ENCODE measurements at places on chromosomes 3 and 15.

GRCh38 chr3:103919327-103919726, 1447.4 kb upstream of the ALCAM start:
- DNase-seq: no peak

GRCh38 chr3:118641608-118642007, 393.0 kb downstream of the IGSF11 start:
- DNase-seq: no peak

DNA sequence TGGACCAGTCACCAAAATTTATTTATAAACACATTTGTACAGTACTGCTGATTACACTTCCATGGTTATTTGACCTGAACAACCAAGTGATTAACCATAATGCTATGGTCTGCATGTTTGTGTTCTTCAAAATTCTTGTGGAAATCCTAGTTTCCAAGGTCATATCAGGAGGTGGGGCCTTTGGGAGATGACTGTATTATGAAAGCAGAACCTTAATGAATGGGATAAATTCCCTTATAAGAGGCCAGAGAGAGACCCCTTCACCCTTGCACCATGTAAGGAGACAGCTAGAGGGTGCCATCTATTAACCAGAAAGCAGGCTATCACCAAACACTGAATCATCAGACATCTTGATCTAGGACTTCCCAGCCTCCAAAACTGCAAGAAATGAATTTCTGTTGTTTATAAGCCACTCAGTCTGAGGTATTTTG, 1.9 kb downstream of the SCAPER start:
- peak; percentile 33 for DNase-seq

GRCh38 chr3:178203165-178203564, 333.1 kb upstream of the KCNMB2 start:
- DNase-seq: no peak

DNA sequence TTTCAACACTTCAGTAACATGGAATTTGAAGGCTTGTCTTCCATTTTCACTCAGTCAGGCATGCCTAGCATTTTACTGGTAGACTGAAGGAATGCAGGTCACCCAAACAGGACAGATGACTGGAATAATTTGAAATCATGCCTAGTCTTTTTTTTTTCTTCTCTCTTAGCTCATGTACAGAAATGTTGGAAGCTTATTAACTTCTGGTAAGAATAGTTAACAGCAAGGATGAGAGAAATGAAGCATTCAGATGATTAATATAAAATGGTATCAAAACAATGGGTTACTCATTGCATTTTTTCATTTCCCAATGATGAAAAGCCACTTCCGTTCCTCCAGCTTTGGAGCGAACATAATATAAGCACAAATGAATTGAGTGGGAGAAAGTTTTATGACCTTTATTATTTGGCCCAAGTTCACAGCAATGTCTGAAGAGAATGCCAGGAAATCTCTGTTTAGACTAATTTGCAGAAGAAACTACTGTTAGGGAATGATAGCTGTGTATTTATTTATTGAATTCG, 431.6 kb upstream of the RASGRP1 start:
- no peak for DNase-seq

- DNase-seq: no peak
These were observed 241.6 kb downstream of the SCAPER start for GRCh38 chr15:76663529-76663928.

- DNase-seq: peak; percentile 57
These were observed 194.6 kb downstream of the FAM43A start for GRCh38 chr3:194879991-194880939.

DNA sequence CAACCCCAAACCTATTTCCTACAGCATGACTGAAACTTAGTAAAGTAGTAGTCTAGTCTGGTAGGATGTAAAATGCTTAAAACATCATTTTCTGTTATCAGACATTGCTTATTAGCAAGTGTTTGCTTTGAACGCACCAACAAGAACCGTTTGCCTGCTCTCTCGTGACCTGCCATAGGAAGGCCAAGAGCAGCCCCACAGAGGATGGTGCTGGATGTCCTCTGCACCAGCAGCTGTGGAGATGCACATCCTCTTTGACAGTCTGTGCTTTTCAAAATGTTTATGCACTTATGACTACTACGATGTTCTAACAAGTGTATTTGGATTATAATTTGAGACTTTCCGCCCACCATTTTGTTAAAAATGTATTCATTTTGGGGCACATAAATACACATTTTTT, 59.6 kb downstream of the PDE8A start:
- DNase-seq: no peak

DNA sequence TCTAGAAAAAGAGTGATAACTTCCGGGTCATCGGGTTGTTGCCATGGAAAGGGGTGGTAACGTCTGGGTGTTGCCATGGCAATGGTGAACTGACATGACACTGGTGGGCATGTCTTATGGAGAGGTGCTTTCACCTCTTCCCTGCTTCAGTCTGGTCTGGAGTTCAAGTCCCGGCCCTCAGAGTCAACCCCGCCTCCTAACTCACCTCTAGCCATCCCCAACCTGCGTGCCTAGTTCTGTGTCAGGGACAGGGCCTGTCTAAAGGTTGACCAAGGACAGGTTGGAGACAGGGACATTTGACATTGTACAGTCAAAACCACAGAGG, 96.0 kb downstream of the LSM3 start:
- DNase-seq: no peak

DNA sequence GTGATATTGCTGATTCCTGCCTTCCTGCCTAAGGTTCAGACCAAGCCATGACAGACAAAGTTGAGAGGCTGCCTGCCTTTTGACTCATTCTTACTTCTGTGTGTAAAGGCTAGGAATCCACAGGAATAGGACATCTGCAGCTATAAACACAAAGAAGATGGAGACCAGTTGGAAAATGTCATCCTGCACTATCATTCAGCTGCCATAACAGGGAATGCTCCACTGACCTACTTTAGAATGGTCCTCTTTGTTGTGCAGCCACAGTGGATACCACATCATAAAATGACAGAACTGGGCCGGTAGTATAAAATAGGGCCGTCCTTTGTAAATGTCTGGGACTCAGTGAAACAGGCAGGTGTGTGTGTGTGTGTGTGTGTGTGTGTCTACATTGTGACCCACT, 75.1 kb downstream of the STAC start:
- DNase-seq: no peak

- no peak for DNase-seq
These were observed 266.4 kb upstream of the CDIN1 start for GRCh38 chr15:36313021-36313420.

DNA sequence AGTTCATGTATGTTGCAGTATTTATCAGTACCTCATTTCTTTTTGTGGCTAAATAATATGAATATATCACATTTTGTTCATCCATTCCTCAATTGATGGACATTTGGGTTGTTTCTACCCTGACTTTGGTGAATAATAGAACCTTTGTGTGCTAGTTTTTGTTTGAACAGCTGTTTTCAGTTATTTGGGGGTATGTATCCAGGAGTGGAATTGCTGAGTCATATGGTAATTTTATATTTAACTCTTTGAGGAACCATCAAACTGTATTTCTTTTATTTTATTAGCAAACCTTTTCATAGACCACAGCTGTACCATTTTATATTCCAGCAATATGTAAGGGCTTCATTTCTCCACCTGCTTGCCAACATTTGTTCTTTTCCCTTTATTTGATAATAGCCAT, 38.4 kb upstream of the RBM5 start:
- no peak for DNase-seq

DNA sequence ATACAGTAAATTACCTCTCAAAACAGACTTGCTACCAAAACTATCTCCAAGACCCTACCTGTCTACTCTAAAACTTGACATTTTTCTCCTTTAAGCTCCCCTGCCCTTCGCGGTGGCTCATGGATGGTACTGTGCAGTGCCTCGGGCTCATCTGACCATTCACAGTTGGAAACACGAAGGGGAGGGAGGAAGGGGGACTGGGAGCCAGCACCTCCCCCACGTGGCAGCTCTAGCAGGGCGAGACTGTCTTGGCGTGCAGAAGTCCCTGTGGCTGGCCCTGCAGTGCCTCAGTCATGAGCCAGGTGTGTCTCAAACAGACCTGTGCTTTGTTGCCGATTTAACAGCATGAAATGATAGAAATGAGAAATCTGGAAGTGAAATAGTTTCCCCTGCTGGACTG, 372.0 kb downstream of the GABRG3 start:
- DNase-seq: peak; percentile 56

- DNase-seq: no peak
These were observed 81.7 kb downstream of the HCN4 start for GRCh38 chr15:73287019-73287418.

DNA sequence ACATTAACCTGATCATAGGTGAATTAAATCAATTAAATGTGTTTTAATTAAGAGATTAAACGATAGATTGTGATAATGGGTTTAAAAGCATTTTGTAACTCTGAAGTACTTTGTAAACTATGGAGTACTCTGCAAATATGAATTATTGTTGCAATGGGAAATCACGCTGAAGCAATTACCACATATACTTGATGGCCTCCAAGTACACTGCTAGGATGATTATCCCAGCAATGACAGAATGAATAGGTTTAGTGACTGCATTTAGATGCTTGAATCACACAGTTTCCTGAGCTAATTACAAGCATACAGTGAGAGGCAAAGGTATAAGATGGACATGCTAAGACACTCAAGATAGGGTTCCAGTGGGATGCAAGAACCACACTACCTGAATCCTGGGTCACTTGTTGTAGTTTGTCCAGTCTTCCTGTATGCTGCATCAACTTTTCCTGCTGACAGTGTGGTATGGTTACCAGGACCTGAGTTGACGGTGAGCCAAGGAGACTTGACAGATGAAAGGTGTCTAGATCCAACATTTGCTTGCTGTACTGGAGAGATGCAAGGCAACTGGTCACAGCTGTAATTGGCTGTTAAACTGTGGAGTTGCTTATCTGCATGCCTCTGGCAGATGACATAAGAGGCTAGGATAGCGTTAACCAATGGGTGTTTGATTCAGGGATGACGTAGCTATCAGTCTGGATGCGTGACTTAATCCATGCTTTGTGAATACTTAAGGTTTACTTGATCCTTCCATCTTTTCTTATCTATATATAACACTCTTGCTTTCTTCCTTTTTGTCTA, 38.0 kb downstream of the RNF13 start:
- no peak for DNase-seq

DNA sequence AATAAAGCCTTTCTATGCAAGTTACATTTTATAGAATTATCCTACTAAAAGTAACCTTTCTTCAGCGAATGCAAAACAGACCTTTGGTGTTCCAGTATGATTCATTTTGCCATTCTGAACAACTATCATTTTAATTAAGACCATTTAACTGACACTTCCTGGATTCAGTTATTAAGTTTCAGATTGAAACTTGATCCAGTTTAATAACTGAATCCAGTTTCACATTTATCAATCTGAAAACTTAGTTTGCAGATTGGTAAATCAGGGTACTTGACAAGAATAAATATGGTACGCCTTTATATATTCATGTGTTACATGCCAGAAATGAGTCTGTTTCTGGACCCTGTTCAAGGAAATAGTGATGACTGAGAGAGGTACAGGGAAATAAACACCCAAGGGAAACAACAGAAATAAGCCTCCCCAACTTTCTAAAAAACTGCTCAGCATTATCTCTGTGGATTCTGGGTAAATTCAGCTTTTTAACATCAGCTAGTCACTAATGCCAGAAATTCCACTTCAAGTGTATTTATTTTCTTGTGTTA, 23.3 kb upstream of the NFKBIZ start:
- no peak for DNase-seq

- DNase-seq: no peak
These were observed 14.1 kb downstream of the CTSH start for GRCh38 chr15:78930577-78931388.

- peak; percentile 68 for DNase-seq
These were observed 788 bp upstream of the WDR73 start for GRCh38 chr15:84654689-84655453.

DNA sequence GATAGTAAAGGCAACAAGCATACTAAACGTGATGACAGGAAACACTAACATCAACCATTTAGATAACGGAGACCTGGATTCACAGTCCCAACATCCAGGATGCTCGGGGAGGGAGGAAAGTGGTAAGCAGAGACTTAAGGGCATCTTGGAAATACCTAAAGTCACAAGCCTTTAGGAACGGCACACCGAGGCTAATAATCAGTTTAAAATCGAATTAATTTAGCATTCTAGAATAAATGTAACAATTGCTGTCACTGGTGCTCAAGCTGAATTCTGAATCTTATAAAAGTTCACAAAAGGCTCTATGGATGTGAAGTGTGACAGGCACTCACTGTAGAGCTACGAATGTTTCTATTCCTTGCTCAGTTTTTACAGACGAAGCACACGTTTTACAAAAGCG, 1.3 kb downstream of the CD47 start:
- DNase-seq: no peak

DNA sequence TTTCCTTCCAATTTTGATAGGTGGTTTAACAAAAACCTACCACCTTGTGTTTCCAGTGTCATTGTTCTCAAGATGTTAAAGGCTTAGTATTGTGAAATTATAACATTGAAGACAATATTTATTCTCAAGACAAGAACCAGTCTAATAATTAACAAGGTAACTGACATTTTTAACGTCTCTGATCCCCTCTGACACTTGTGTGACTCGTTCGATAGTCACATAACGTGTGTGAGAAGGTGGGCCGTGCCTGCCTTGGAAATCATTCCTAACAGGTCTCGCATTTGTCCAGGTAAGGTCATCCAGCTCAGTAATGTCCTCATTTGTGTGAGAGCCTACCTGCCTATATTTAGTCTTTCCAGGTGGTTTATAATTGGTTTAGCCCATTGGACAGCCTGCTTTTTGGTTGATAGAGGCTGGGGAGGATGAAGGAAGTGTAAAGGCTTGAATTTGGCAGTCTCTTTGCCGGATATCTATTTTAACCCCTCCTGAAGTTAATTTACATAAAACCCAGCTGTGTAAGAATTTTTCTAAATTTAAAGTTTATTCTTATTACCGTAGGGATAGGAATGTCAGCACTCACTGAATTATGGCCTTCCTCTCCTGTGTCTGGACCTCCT, 94.4 kb downstream of the AKAP13 start:
- no peak for DNase-seq

DNA sequence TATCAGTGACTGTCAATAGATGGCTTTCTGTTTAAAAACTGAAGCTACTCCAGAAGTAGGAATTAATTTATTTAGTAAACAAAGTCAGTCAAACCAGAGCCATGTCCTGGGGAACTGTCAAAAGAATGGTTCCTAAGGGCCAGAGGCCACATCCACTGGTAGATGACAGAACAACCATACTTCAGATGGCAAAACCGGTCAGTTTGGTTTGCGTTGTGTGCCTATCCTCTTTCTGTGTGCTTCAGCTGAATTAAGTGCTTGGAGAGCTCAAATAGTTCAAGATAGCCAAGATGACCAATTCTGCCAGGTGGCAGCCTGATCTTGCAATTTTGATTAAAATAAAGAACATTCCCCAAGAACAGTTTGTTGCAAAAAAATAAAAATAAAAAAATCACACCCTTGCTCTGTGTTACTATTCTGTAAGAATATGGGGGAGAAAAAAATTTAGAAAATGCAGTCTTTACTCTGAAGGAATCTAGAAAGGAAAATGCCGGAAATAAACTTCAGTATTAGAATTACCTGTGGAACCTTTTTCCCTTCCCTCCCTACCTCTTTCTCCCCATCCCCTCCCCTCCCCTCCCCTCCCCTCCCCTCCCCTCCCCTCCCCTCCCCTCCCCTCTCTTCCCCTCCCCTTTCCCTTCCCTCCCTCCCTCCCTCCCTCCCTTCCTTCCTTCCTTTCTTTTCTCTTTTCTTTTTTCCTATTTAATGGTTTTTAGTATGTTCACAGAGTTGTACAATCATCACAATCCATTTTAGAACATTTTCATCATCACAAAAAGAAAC, 2.5 kb downstream of the MAP3K13 start:
- no peak for DNase-seq

GRCh38 chr3:50525191-50525910, 21.9 kb upstream of the CACNA2D2 start:
- peak; percentile 51 for DNase-seq

GRCh38 chr3:10205451-10206165, 40.9 kb downstream of the IRAK2 start:
- DNase-seq: no peak

- no peak for DNase-seq
These were observed 55.7 kb upstream of the CP start for GRCh38 chr3:149277331-149277813.
